ENCODE measurements at places on chromosomes 7 and 10.

GRCh38 chr7:50466815-50467585 is 16.9 kb upstream of the FIGNL1 start:
- DNase-seq: no peak

DNA sequence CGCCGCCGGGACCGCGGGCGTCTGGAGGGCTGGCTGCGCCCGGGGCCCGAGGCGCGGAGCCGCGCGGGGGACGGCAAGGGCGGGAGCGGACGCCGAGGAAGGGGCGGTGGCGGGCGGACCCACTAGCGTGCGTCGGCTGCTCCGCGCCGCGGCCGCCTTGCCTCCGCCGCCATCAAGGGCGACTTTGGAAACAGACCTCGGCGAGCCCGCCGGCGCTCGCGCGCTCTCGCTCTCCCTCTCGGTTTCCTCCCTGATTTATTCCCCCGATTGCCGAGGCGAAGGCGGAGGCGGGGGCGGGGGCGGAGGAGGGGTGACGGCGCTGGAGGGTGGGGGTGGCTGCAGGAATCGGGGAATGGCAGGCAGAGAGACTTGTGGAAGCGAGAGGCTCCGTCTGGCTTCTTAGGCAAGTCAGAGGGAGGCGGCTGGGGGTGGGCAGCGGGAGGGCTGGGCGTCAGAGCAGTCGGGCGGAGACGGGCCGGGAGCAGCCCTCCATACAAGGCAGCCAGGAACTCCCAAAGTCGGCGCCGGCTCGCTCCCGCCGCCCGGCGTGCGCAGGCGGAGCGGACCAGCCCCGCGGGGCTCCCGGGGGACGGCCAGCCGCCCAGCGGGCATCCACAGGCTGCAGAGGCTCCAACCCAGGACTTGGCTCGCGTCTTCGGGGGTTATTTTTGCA is at the start of gene CACNA2D1:
CACNA2D1 (minus strand) TSS at position 231 of the 673 bp plus-strand sequence.
- peak; percentile 88 for DNase-seq

- no peak for DNase-seq
Observed at GRCh38 chr10:70866424-70866823, 21.9 kb downstream of the PCBD1 start.

- DNase-seq: no peak
Observed at GRCh38 chr10:58335306-58336005, 650 bp downstream of the UBE2D1 start.

DNA sequence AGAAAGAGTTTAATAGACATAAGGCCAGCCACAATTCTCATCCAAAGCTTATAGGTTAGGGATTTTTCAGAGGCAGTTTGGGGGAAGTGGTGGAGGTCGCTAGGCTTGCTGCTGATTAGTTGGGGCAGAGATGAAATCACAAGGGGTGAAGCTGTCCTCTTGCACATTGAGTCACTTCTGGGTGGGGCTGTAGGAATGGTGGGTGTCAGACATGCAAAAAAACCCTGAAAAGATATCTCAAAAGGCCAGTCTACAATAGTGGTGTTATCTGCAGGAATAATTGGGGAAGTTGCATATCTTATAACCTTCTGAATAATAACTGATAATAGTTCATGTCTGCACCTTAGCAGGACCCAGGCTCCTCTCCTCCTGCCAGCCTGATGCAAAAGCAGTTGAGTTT is 2.1 kb downstream of the FAM24B start:
- no peak for DNase-seq

GRCh38 chr10:75406462-75407223 is 5.1 kb upstream of the ZNF503 start:
- DNase-seq: no peak

- no peak for DNase-seq
Observed at GRCh38 chr7:116150588-116150987, 59.8 kb upstream of the TES start.

GRCh38 chr10:101848408-101848807 is 4.8 kb upstream of the KCNIP2 start:
- no peak for DNase-seq

Measured in NCI-H1105 (cell line).